Brain (organoid and tissue), 16 donors: ENCODE measurements at places on chromosomes 7 and 10.

DNA sequence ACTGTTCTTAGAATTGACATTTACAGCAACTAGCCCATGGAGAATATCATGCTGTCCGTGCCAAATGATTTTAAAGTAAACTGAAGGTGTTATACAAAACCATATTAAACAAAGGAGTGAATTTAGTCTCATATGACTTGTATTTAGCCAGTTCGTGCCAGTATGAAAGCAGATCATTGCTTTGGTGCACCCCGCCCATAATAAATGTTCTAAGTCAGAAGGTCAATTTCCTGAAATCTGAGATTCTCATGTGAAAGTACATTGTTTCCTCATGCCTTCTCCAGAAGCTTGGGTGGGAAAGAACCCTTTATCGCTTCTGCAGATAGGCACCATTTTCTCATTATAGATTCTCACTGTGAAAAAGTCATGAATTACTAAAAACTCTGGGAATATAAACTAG, 106.4 kb downstream of the CAMK1D start:
- no peak for DNase-seq

DNA sequence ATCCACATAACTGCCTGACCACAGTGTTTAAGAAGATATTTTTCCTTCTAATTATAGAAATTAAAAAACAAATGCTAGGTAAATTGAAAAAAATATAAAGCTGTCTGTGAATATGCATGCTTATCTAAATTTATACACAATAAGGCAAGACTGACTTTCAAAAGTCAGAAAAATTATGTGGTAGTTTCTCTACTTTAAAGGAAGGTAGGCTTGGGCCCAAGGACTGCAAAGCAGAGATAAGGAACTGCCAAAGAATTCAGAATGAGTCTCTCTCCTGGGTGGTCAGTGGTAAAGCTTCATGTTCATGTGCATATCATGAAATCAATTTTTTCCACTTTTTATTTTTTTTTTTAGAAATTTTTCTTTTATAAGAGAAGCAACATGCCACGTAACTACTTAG, 998.6 kb downstream of the REEP3 start:
- no peak for DNase-seq

- no peak for DNase-seq
Observed at GRCh38 chr10:82622479-82622878, 747.5 kb downstream of the NRG3 start.

DNA sequence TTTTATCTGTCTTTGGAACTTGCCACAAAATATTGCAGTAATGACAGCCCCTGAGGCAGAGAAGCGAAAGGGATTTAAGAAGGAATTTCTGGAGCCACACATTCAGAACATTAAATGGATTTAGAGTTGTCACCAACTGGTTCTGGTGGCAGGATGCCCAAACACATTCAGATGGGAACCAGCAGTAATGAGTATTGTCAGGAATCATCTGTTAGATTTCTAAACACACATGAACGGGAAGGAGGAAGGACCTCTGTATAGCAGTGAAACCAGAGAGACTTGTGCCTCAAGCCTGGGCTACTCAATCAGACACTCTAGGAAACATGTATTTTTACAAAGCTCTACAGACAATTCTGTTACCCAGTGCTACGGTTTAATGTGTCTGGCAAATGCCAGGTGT, 103.8 kb upstream of the CCNY start:
- peak; percentile 18 for DNase-seq

GRCh38 chr10:122182308-122182707, 88.8 kb upstream of the BTBD16 start:
- no peak for DNase-seq

- no peak for DNase-seq
Observed at GRCh38 chr10:130025811-130026485, 61.9 kb upstream of the EBF3 start.

DNA sequence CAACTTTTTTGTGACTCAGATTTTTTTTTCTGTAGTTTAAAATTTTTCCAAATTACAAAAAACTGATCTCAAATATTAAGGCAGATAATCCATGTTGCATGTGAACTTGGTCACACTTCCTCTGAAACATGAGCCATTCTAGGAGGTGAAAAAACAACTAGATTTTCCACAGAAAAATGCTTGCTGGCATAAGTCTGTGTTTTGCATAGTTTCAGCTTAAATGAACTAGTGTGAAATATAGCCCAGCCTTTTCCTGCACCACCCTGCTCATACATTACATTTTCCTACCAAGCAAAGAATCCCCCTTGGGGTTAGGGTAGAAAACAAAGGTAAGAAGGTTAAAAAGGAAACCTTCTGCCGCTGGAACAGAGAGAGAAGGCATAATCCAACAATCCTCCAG, 48.2 kb downstream of the SLC25A13 start:
- DNase-seq, result no peak

- DNase-seq, result no peak
Observed at GRCh38 chr7:118590107-118590506, 365.6 kb downstream of the ANKRD7 start.

DNA sequence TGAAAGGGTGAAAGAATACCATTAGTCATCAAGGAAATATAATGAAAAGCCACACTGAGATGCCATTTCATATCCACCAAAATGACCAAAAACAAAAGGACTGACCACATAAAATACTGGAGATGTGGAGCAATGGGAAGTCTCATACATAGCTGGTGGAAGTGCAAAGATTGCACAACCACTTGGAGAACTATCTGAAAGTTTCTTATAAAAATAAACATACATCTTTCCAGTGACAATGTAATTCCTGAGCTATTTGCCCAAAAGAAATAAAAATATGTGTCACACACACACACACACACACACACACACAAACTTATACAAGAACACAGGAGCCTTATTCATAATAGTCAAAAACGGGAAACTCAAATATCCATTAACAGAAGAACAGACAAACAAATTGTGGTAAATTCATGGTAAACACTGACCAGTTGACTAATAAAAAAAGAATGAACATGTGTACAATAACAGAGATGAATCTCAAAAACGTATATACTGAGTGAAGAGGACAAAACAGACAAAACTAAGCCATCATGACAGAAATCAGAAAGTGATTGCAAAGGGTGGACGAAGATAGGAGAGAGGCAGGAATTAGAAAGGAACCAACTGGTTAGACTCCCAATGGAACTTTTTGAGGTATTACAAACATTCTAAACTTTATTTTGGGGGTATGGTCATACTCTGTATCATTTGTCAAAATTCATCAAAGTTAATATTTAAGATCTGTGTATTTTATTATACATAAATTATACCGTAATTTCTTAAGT, 21.5 kb downstream of the WASL start:
- DNase-seq, result no peak

DNA sequence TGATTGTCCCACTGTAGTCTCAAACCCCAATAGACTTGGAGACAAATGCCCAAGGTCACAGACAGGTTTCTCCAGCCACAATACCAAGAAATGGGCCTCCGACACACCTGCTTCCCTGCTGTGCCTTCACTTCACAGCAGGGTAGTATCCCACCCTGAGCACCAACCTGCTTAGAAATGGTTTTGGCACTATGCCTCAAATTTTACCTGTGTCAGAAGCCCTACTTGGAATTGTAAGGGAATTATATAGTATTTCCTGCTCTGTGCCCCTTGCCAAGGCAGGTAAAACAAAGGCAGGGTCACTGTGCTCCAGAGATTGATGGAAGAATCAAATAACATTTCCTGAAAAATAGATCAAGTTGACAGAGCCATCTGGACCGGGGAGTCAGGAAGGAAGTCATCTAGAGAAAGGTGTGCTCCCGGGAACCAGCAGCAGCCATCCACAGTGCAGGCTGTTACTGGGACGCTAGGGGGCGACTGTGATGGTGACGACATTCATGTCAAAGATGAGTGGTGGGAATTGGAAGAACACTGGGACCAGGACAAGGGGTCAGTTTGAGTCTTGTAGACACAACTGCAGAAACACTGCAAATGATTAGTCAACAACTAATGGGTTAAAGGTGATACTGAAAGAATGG, 117.8 kb upstream of the AKR1E2 start:
- DNase-seq, result no peak

- DNase-seq, result no peak
Observed at GRCh38 chr10:129693382-129693781, 226.3 kb downstream of the MGMT start.

DNA sequence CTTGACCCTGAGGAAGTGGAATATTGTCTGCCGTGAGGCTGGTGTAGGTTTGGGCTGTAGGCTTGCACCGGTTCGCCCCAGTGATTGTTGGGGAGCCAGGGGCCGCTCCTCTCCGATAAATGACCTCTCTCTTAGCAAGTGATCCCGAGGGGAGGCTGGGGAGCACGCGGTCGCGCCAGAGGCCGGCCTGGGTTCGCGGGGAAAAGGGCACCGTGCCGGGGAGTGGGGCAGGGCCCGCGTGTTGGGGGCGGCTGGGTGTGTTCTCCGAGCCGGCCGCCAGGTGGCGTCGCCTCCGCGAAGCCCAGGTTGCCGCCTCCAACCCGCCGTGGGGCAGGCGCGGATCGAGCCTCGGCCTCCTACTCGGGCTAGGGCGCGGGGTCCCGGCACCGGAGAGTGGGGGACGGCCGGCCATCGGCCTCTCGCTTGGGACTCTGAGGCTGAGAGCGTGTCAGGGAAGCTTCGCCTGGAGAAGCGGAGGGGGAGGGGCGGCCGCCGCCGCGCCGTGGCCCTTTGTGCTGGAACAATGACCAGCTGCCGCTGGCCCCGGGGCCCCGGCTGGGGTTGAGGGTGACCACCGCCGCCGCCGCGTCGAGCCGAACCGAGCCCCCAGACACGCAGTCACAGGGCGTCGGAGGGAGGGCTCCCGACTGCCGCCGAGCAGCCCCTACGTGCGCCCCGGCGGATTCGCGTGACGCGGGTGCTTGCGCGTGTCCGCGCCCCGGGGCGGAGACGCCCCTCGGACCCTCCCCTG, 442 bp upstream of the LZTS2 start:
- peak; percentile 89 for DNase-seq

GRCh38 chr10:70589762-70590654, 12.5 kb downstream of the PRF1 start:
- no peak for DNase-seq

- no peak for DNase-seq
Observed at GRCh38 chr10:1273372-1274105, 217.4 kb downstream of the WDR37 start.

GRCh38 chr7:115642194-115642593, 388.4 kb downstream of the TFEC start:
- DNase-seq, result no peak
